ENCODE measurements at places on chromosomes 13 and 19. TPM values are rescaled to one million over a fixed set of nuclear protein-coding genes. Genes with fewer than 3 reads are reported as not detected.
A peak's percentile ranks its signal among the peaks of the same experiment; 100 is the strongest.

GNG8 gene
- not detected for total RNA-seq

NFIC gene
- total RNA-seq = 164 TPM

SIAH3 gene
- 0.05 TPM for total RNA-seq

CEACAM20 gene
- total RNA-seq = not detected

GRCh38 chr19:51507640-51508058 is 6.0 kb upstream of the SIGLEC12 start:
- DNase-seq = no peak

DNA sequence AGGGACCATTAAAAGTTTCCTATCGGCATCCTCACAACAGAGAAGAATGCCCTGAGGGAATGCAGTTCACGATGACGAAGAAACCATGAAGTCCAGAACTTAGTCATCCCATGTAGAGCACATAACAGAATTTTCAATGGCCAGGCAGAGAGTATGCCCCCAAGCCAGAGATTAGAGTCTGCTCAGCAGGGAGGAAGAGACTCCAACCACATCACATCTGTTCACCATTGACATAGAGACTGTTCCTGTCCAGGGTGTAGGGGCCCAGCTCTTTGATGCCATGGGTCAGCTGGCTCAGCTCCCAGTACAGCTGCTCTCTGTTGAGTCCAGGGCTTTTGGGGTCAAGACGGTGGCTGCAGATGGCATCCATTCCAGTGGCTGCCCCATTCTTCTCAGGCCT is 68.2 kb downstream of the MBD3L1 start:
- DNase-seq = no peak

DNA sequence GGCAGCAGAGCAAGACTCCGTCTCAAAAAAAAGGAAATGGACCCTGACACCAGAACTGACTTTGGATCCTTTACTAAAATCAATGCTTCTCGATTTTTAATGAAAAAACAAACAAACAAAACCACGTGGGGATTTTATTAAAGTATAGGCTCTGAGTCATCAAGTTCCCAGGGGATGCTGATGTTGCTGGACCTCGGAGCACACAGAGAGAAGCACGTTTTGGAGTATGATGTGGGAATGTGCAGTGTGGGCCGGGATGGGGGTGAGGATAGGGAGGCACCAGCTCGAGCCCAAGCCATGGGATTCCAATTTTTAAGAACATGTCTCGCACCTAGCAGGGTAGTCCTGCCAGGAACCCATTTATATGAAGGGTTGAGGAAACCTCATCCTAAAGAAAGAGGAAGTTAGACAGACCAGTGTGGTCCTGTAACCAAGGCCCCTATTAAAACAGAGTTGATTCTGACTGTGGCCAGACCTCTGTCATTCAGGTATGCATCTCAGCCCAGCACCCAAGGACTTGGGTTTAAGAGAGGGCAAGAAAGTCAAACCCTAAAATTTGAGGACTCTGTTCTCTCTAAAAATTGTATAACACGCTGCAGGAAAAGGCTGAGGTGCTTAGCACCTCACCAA is 6.4 kb downstream of the FLT1 start:
- DNase-seq = no peak

DNA sequence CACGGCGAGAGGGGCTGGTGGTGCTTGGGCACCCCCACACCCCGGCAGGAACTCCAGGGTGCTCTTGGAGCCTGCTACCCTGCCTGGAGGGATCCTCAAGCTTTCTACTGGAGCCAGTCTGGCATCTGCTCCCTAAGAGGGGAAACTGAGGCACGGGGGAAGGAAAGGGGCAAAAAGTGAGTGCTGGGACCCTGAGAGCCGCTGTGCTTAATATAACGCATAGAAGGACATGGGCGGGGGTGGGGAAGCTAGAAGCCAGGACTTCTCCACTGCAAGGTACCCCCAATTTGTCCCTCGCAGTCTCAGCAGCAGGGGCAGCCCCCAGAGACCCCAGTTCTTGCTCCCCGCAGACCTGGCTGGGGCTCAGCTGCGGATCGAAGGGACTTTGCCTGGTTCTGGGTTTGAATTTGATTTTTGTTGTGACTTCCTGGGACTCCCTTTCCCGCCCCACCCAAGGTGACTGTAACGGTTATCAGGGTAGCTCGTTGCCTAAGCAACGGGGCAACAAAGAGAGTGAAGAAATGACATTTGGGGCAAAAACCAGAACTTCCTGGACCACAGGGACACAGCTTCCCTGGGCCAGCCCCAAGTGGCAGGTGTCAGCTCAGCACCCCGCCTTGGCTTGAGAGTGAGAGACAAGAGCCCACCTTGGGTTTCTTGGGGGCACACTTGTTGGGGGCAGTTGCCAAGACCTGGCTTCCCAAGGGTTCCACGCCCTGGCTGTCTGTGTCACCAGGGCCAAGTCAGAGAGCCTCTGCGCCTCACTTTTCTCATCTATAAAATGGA is 638 bp downstream of the ADGRE5 start:
- peak; percentile 83 for DNase-seq

GRCh38 chr13:31818236-31818635 is 78.9 kb downstream of the RXFP2 start:
- DNase-seq = no peak

Measured in Right ventricle myocardium inferior (tissue), 1 donor.